ENCODE measurements at places on chromosomes 5 and 9.
A peak's percentile ranks its signal among the peaks of the same experiment; 100 is the strongest.

GRCh38 chr5:9523090-9523823 is 22.6 kb downstream of the SEMA5A start:
- no peak for DNase-seq

- DNase-seq, result no peak
Measured at GRCh38 chr9:131409458-131409992, 15.6 kb downstream of the PRRC2B start.

DNA sequence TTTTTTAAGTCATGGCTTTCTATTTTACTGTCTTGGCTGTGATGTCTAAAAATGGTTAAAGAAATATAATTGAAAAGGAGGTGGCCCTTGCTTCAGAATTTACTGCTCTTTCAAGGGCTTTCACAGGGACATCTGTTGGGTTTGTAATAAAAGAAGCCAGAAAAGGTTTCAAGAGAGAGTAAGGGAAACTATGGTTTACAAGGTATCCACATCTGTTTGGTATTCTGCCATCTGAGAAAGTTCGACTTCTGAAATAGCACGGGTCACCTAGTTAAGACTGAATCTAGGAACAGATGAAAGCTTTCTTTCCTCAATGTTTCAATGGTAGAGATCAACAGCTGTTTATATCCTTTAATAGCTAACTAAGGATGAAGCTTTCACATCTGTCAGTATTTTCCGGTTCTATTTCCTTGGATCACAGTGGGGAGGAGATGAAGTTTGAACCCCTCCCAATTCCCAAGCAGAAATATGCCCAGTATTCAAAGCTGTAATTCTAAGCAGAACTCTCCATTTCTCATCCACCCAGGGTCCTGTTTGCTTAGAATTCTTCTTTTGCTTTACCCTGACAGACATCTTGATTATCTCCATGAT is 72.8 kb upstream of the IFNK start:
- no peak for DNase-seq

DNA sequence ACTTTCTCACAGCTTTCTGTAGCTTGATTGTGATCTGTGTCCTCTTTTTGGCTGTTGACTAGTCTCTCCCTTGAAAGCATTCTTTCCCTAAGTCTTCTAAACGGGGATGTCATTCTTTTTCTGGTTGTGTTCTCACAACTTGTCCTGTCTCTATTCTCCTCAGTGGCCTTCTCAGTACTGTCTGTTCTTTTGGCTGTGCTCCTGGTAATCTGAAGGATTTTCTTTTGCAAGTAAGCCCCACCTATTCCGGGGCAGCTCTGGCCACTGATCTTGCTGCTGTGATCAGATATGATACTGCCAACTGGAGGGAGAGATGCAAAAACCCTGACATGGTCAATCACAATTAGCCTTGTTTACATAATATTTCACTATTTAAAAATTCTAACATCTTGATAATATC is 172.2 kb downstream of the CDC42SE2 start:
- DNase-seq, result no peak

GRCh38 chr5:21644032-21644431 is 1209.1 kb downstream of the CDH12 start:
- no peak for DNase-seq

GRCh38 chr5:173868096-173868880 is 19.9 kb upstream of the CPEB4 start:
- DNase-seq, result no peak

DNA sequence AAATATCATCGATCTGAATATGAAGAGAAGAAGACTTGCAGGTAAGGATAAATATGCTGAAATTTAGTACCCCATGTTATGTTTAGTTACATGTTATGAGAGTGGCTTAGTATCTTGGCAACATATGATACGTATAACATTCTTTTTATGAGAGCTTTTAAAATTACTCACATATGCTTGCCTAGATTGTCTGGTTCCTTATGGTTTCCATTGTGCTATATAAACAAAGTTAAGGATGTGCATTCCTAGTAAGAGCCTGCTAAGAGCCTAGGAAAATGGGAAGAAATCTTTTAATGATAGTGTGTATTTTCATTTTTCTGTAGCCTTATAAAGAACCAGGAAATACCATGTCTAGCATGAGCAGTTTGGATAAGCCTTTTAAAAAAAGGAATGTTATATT is 112.0 kb upstream of the KCNN2 start:
- no peak for DNase-seq

- peak; percentile 37 for DNase-seq
Measured at GRCh38 chr9:37034305-37034937, 353 bp upstream of the PAX5 start.

GRCh38 chr5:27130587-27130986 is 92.2 kb upstream of the CDH9 start:
- DNase-seq, result no peak

GRCh38 chr5:164593982-164594381 is 1088.6 kb downstream of the MAT2B start:
- DNase-seq, result no peak

GRCh38 chr5:143350751-143351602 is 52.5 kb downstream of the NR3C1 start:
- DNase-seq, result peak; percentile 56

- DNase-seq, result no peak
Measured at GRCh38 chr9:75935591-75935990, 45.1 kb downstream of the PCSK5 start.

- DNase-seq, result no peak
Measured at GRCh38 chr9:26814799-26815198, 77.8 kb downstream of the CAAP1 start.

GRCh38 chr5:167064198-167064776 is 1227.2 kb upstream of the WWC1 start:
- no peak for DNase-seq

- no peak for DNase-seq
Measured at GRCh38 chr9:14899815-14900193, 10.4 kb downstream of the FREM1 start.

DNA sequence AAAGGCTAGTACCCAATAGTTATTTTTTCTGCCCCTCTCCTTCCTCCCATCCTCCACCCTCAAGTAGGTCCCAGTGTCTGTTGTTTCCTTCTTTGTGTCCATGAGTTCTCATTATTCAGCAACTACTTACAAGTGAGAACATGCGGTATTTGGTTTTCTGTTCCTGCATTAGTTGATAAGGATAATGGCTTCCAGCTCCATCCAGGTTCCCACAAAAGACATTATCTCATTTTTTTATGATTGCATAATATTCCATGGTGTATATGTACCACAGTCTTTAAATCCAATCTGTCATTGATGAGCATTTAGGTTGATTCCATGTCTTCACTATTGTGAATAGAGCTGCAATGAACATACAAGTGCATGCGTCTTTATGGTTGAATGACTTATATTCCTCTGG is 128.3 kb upstream of the ANKRD55 start:
- no peak for DNase-seq

DNA sequence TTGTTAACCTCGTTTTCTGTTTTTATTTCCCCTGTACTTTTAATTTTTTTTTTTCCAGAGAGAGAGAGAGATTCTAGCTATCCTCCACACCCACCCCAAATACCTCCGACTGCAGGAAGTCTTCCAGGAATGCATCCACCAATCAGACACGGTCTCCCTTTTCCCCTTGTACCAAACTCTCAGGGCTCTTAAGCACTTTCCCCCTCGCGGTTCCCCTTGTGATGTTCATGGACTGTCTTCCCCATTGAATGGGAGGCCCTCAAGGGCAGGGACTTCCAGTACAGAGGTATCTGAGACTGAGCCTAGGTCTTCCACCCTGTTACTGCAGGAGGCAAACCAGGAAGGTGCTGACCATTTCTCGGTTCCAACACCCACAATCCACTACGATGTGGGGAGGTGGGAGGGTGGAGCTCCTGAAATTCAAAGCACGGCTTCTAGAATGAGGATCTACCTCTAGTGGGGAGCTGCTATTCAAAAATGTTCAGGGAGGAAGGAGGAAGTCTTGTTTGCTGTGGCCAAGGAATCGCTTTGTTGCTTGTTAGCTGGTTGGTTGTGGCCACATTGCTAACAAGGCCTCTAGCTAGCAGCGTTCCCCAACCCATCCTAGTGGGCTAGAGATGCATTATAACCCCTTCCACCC is 37.5 kb upstream of the PTGS1 start:
- DNase-seq, result no peak

DNA sequence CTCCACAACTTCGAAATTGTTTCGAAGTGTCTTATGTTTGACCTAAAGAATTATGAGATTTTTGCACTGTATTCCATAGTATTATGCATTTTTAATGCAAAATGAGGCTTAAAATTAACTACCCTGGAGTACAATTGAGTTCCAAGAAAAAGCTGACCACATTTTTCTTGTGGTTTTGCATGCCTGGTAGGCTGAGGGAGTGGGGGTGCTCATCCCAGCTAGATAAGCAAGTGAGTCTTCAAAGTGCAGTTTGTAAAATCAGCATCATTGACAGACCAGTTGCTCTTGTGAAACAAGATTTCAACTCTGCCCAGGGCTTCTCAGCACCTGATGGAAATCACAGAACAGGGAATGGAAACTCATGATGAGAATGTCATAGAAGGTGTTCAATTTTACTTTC is 17.0 kb upstream of the NDUFS4 start:
- DNase-seq, result no peak

DNA sequence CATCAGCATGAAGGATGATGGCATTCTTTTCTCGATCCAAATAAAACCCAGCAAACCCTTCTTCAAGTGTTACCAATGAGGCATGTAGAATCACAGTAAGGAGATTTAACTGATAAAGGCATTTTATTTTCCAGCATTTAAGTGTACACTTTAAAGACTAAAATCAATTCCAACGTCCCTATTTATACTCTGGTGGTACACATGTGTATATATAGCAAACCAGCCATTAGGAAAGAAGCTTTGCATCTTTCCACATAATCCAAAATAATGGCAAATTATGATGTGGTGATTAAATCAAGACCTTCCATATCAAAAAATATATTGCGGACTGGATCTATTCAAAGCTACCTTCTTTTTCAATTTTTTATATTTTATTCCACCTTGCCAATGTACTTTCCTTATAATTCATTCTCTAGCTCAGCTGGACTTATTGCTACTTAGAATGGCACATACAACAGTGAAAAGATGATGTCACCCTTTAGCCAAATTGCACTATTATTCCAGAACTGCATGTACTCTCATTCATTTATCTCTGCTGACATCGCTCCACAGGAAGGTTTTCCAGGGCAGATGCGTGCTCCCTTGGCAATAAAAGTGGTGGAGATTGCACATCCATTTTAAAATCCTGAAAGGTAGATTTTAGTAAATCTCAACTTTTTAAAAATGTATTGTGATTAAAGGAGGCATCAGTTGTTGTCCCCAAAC is 63.3 kb upstream of the SLC30A5 start:
- no peak for DNase-seq

GRCh38 chr5:89343666-89344065 is 460.7 kb upstream of the MEF2C start:
- DNase-seq, result peak; percentile 28

Data from activated CD4-positive, alpha-beta T cell treated with anti-CD3 and anti-CD28 coated beads, Interleukin-2, Interleukin-4, amounts not matched to agents 100 ng/mL and 50 ng/mL, durations not matched to agents 16 hours and 8 hours (primary cell).